ENCODE measurements at places on chromosomes 6 and 20.
A peak's percentile ranks its signal among the peaks of the same experiment; 100 is the strongest.

DNA sequence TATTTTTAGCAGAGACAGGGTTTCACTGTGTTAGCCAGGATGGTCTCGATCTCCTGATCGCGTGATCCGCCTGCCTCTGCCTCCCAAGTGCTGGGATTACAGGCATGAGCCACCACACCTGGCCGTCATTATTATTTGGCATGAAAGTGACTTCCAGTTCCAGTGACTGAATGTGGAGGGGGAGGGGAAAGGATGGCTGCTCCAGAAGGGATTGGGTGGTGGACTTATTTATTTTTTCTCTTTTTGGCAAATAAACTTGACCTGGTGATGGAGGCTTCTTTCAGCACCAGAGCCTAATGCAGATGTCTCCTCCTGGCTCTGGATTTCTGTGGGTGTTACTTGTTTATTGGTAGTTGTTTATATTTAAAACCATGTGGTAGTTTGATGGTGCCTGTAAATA lies 16.9 kb upstream of the SLC22A23 start:
- no peak for DNase-seq

- no peak for DNase-seq
These were observed 71.8 kb upstream of the CITED2 start for GRCh38 chr6:139446138-139446715.

- DNase-seq = no peak
These were observed 34.6 kb upstream of the EPHA7 start for GRCh38 chr6:93453956-93454355.

DNA sequence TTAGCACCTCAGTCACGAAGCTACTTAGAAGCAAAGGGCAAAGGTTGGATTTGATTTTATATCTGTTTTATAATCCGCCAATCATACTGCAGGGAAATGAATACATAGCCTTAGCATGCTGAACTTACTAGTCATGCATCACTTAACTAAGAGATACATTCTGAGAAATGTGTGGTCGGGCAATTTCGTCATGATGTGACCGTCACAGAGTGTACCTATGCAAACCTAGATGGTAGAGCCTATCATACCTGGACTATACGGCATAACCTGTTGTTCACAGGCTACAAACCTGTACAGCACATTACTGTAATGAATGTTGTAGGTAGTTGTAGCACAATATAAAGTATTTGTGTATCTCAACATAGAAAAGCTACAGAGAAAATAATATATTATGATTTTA lies 345.2 kb upstream of the RGS17 start:
- DNase-seq = no peak

- no peak for DNase-seq
These were observed 167.5 kb downstream of the SLC16A10 start for GRCh38 chr6:111254779-111255166.

- no peak for DNase-seq
These were observed 54.5 kb upstream of the ENTPD6 start for GRCh38 chr20:25140968-25141367.

DNA sequence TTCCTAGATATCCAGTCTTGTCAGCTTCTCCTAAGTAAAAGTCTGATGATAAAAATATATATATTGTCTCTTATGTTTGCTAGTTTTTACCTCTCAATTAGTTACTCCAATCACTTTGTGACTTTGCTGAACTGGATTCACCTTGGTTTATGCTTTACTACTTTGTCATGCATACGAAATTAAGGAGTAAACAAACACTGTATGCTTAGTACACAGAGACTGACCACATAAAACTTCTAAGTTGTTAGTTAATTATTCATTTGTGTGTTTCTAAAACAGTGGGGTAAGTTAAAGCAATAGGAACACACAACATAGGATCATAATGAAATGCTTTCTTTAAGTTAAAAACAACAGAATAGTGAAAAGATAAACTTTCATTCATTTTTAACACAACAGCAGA lies 877.3 kb upstream of the MAP3K7 start:
- no peak for DNase-seq

DNA sequence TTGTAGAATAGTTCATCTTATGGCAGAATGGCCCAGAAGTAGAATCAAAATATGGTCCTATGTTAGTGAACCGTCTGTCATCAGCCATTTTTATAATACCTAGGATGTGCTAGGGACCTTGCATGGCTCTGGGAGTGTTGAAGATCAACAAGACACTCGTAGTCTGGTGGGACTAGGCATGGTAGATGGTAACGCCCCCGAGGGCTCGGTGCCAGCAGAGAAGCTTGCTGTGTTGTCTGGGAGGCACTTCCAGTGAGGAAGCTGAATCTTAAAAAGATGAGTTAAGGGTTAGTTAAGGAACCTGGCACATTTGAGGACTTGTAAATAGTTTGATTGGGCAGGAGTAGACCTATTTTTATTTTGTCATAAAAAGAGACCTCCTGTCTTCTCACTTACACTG lies 82.4 kb downstream of the MAP3K4 start:
- DNase-seq = no peak

GRCh38 chr6:3347826-3348225 lies 89.1 kb downstream of the PSMG4 start:
- DNase-seq = no peak

DNA sequence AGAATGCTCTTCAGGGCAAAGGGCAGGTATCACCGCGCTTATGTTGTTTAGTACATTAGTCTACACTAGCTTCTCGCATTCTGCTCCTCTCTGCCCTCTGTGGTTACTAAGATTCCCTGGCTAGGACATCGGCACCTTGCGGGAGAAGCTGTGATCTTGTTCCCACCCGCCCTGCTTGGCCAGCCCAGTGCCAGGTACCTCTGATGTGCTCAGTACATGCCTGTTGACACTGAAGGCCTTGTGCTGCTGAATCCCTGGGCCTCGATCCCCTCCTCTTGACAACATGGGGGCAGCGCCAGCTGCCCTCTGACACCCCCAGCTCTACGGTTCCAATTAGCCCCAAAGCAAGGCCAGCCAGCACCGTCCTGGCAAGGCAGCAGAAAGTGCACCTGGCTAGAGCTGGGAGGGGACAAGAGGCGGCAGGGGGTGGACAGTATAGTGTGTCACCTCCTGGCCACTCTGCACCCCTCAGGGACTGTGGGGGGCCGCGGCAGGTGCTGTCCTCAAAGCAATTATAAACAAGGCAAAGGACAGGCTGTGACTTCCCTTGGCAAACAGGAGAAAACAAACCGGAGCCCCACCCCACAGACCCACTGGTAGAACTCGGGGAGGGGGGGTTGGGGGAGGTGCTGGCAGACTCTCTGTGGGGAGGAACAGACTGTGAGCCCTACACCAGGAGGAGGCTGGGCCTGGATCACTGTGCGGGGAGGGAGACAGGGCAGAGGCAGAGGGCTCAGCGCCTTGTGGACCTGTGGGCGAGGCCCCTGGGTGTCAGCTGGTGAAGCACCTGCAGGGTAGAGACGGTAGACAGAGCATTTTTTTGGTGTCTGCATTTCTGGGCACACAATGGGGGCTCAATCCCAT lies 7.1 kb downstream of the TFEB start:
- peak; percentile 57 for DNase-seq

DNA sequence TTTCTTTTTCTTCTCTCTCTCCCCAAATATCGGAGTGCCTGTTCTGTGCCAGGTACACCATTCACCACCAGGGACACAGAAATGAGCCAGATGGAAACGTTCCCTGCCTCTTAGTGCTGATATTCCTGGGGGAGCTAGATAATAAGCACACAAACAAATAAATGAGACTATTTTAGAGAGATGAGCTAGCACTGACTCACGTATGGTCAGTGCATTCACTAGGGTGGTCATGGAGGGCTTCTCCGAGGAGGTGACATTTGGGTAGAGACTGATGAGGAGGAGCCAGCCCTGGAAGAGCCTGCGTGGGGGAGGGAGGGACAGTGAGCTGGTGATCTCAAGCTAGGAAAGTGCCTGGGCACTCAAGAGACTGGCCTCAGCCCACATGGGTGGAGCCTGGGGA lies 252.3 kb upstream of the KCNG1 start:
- DNase-seq = no peak

DNA sequence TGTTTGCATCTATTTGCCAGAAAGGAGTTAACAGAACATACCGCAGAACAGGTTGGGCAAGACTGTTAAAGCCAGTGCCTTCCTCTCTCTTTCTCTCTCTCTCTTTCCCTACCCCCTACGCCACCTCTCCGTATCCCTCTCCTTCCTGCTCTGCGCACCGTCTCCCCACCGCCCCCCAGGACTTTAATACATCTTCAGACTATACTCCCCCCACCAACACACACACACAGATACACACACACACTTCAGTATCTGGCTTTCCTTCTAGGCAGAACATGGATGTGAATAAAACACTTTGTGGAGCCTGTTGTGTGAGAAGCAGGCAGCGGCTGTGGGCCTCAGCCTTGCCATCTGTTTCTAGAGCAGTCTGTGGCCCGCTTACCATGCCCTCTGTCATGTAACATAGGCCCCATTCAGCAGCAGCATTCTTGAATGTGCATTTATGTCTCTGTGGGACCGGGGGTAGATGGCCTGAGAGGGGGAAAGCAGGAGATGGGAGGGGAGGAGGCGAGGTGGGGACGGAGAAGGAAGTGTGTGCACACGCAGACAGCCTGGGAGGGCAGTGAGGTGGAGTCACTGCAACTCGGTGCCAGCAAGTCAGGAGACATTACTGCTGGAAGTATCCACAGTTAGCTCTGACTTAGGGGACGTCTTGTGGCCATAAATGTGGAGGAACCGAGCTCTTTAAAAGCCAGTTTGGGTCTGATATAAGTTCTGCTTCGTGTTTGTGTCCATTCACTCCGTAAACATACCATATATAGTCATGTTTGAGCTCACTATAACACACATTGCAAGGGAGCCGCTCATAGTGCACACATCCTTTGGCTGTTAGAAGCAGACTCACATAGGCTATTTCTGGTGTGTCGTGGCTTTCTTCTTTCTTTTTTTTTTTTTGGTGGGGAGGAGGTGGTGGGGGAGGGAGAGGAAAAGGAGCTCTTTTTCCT lies 38.4 kb downstream of the RREB1 start:
- DNase-seq = peak; percentile 76

DNA sequence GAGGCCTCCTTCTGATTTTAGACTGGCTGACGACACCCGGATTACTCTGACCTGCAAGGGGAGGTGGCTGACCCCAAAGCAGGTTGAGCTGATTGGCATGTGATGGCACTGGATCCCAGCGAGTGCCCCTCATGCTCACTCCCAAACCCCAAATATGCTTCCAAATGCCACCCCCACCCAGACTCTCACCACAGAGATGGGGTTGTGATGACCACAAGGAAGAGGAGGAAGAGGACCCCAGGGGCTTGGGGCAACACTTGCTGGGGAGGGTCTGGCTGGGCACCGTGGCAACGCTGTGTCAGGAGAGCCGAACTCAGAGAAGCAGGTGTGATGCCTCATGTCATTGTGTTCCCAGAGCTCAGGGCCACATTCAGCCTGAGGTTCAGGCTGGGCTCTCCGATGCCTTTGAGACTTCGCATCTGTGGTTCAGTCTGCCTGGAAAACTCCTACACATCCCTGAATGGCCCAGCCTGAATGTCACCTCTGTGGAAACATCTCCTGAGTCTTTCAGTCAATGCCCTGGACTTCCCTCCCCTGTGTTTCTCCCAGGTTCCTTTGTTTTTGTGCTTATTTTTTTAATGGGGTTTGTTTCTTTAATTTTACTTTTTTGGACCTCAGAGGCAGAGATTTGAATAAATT lies 169.1 kb upstream of the PMEPA1 start:
- no peak for DNase-seq

- DNase-seq = no peak
These were observed 91.7 kb upstream of the HDDC2 start for GRCh38 chr6:125393449-125393858.

GRCh38 chr6:136521427-136521826 lies 28.8 kb downstream of the MAP7 start:
- DNase-seq = no peak

DNA sequence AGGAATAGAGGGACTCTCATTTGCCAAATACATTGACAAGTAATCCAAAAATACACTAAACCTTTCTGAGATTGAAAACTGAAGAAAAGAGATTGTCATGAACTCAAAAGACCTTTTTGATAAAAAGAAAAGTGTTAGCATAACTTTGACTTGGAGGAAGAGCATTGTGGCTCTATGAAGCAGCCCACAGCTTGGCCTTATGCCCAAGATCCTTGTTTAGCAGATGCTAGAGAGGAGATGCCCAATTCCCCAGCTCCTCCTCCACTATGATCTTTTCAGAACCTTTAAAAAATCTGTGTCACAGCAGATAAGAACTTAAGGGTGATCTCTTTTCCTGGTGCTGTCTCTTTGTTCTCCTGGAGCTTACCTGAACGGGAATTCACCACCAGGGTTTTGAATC lies 35.8 kb upstream of the IGF2R start:
- no peak for DNase-seq

DNA sequence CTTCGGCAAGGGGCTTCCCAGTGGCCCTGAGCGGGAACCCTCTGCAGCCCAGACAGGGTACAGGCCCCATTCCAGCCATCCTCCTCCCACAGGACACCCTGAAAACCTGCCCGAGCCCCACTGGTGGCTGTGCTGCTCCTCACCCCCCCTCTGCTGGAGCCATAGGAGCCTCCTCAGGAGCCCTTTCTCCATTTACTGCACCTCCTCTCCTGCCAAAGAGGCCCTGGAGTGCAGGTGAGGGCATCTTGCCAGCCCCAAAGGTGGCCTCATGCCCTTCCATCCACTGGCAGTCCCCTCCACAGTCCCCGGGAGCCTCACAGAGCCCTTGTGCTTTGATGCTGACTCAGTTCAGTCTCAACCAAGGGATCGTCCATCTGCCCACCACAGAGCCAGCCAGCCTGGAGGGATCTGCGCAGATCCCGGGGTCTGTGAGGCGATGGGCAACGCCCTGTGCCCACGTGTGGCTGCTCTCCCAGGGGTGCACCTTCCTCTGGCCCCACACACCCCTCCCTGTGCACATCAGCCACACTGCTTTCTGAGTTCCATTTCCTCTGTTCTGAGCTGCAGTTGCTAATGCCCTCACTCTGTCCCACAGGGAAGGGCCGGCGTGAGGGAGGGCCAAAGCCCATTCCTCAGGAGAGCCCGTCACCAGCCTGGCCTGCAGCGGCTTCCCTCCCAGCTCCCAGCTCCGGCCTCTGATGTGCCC lies 228.5 kb downstream of the DLL1 start:
- peak; percentile 0 for DNase-seq

DNA sequence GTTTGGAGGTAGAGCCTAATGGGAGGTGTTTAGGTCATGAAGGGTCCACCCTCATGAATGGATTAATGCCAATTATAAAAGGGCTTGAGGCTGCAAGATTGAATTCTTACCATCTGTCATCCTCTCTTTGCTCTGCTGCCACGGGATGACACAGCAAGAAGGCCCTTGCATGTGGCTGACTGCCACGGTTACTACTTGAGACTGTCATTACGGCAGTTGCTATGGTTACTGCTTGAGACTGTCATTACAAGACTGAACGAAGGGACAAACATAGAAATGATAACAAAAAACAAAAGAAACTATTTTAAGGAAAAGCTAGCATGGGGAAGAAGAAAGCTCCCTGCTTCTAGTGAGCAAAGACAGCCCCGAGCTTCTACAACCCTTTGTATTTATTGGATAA lies 715.0 kb downstream of the TFAP2A start:
- DNase-seq = no peak

- no peak for DNase-seq
These were observed 494.6 kb downstream of the RFPL4B start for GRCh38 chr6:112841553-112842329.

DNA sequence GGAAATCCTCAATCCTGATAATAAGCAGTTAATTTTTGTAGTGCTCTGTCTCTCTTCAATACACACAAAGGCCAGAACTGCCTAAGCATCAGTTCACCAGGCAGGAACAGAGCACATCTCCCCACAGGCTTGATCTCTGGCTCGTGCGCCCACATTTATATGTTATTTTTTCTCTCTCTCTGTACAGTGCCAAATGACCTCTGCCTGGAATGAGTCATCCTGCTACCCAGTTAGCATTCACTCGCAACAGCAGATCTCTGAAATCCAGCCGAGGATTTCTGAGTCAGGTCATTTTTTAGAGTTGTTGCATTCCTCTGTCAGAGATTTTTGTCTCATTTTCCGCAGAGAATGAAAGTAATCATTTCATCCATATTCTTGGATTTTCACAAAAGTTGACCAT lies 107.1 kb downstream of the COL12A1 start:
- DNase-seq = peak; percentile 61

Measured in left colon (tissue), 2 donors.